ENCODE measurements at places on chromosomes 5 and 9.
A peak's percentile ranks its signal among the peaks of the same experiment; 100 is the strongest.

DNA sequence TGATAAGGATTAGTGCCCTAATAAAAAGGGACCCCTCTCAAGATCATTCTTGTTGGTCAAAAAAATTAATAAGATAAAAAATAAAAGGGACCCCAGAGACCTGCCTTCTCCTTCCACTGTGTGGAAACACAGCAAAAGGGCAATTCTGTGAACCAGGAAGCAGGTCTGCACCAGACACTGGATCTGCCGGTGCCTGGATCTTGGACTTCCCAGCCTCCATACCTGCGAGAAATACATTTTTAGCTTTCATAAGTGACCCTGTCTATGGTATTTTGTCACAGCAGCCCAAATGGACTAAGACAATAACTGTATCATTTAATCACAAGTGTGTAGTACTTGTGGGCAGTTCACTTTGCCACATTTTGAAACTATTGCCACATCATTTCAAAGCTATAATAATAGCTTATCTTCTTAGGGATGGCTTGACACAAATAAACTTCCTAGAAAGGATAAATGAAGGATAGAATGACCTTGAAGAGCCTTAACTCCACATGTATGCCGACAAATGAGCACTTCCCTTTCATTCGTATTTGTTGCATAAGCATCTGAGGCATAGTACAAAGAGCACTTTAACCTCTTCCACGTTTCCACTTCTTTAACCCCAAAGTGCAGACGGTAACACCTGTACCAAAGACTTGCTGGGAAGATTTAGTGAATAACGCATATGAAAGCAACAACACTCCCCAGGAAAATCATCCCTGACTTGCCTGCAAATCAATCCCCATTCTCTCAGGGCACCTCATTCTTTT is 336.5 kb downstream of the RFX3 start:
- DNase-seq: no peak

GRCh38 chr9:106964822-106965525 is 102.0 kb downstream of the ZNF462 start:
- no peak for DNase-seq

- no peak for DNase-seq
Observed at GRCh38 chr5:151923866-151924476, 680 bp downstream of the GLRA1 start.

DNA sequence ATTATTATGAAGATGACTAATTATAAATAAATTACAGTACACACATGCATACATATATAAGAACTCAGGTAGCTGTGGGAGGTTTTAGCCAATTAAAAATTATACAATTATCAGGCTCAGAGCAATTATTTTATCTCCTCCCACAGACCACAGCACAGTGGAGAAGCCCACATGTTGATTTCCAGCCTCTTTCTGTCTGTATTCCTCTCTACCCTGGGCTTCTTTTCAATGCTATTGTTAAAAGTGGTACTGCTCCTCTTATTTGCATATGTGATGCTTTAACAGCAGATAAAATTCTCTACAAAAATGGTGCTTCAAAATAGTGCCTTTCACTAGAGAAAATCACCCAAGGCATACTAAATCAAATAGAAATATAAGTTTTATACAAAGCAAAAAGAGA is 218.7 kb downstream of the NFIB start:
- no peak for DNase-seq

- no peak for DNase-seq
Observed at GRCh38 chr5:9776525-9776924, 146.4 kb upstream of the TAS2R1 start.

- DNase-seq: no peak
Observed at GRCh38 chr5:52668544-52669185, 119.1 kb upstream of the ITGA1 start.

GRCh38 chr5:62327138-62328053 is 21.4 kb downstream of the KIF2A start:
- DNase-seq: no peak

DNA sequence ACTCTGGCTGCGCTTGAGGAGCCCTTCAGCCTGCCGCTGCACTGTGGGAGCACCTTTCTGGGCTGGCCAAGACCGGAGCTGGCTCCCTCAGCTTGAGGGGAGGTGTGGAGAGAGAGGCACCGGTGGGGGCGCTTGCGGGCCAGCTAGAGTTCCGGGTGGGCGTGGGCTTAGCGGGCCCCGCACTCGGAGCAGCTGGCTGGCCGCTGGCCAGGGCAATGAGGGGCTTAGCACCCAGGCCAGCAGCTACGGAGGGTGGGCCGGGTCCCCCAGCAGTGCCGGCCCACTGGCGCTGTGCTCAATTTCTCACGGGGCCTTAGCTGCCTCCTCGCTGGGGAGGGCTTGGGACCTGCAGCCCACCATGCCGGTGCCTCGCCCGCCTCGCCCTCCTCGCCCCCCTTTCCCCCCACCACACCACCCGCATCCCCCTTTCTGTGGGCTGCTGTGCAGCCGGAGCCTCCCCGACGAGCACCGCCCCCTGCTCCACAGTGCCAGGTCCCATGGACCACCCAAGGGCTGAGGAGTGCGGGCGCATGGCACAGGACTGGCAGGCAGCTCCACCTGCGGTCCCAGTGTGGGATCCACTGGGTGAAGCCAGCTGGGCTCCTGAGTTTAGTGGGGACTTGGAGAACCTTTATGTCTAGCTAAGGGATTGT is 954.5 kb downstream of the DTWD2 start:
- no peak for DNase-seq

GRCh38 chr5:107700481-107700880 is 29.7 kb upstream of the EFNA5 start:
- no peak for DNase-seq

- DNase-seq: no peak
Observed at GRCh38 chr5:16531063-16531648, 65.6 kb upstream of the ZNF622 start.

- DNase-seq: no peak
Observed at GRCh38 chr9:36820392-36820861, 213.6 kb downstream of the PAX5 start.

GRCh38 chr9:37952731-37953130 is 48.8 kb upstream of the SLC25A51 start:
- no peak for DNase-seq

- DNase-seq: peak; percentile 19
Observed at GRCh38 chr5:129664336-129664937, 83.5 kb upstream of the MINAR2 start.

DNA sequence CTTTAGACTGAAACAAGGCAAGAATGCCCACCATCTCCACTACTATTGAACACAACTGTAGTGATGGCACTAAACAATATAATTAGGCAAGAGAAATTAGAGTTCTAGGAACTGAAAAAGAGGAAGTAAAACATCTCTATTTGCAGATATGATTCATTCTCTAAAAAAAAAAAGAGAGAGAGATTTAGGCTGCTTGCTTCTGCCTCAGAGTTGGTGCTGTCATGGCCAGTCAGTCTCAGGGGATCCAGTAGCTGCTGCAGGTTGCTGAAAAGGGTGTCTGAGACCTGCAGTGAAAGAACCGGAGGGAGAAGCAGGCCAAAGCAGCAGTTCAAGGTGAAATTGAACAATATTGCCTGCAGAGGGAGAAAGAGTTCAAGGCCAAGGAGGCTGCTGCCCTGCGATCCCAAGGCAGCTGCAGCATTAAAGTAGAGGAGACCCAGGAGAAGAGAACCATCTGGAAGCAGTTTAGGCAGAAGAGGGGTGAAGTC is 72.5 kb downstream of the AP3B1 start:
- peak; percentile 93 for DNase-seq

- DNase-seq: no peak
Observed at GRCh38 chr9:110782701-110783100, 114.1 kb downstream of the MUSK start.
